Memory B cell (primary cell): ENCODE measurements at places on chromosomes 5 and 9.

GRCh38 chr5:32193591-32193990 lies 19.5 kb upstream of the GOLPH3 start:
- H3K4me3 ChIP-seq: peak overlapping the region; percentile 64
- peaks cover 3% of the 10 kb centered on the region for H3K27me3 ChIP-seq
- peaks cover 10% of the 10 kb centered on the region for H3K4me1 ChIP-seq
- H3K27ac ChIP-seq: peak overlapping the region; percentile 9
- DNase-seq: no peak
- H3K36me3 ChIP-seq: no peaks in the 10 kb centered on the region

DNA sequence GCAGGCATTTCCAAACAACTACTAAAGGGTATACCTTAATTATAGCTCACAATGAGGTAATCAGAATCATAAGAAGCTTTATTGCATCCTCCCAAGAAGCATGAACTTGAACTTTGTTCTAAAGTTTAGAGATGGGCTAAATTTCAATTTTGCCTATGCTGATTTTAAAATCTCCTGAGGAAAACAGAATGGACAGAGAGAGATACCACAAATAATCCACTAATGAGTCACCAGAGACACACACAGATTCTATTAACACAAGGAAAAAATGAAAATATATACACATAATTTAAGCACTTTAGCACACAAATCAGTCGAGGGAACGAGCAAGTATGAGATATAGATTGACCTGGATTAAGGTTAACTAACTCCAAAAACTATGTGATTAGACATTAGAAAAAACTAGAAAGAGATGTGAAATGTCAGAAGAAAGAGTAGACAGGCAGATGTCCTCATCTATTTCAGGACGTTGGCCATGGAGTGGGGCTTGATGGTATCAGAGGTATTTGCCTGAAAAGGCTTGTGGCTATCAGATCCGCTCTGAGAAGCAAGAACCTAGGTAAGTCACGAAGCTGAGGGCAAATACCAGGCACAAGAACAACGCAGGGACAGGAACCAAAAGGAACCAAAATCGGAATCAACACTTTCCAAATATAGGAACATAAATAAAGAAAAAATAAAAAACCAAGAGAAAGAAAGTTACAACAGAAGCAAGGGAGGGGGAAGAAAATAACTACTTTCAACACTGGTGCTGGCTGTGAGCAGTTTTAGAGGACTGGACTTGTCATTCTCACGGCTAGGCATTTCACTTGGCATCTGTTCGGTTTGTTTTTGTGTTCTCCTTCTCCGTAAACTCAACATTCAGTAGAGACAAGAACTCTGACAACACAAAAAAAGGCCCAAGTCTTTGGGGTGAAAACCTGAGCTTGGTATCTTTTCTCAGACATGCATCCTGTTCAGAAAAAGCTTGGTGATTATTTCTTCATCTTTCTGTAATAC lies 294.6 kb upstream of the PUM3 start:
- H3K4me3 ChIP-seq: no peak overlapping the region
- no peaks in the 10 kb centered on the region for H3K27me3 ChIP-seq
- H3K36me3 ChIP-seq: no peaks in the 10 kb centered on the region

DNA sequence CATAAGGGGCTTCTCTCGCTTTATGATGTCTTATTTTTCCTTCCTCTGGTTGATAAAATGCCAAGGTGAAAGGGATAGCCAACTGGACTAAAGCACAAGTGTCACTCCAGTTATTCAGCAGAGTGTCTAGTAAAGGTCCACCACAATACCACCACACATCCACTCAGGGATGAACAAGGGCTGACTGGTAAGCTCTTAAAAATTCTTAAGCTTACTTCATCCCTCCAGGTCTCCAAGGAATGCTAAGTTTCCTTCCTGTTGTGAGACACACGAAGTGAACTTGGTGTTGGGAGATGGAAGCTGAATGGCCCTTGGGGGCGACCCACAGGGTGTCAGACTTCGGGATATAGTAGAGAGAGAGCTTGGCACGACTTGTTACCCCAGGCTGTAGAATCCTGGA lies 3.2 kb upstream of the HMGCS1 start:
- H3K4me1 ChIP-seq: peaks cover 16% of the 10 kb centered on the region
- no peak overlapping the region for H3K4me3 ChIP-seq
- no peak overlapping the region for H3K27ac ChIP-seq
- no peak for DNase-seq
- no peaks in the 10 kb centered on the region for H3K36me3 ChIP-seq

DNA sequence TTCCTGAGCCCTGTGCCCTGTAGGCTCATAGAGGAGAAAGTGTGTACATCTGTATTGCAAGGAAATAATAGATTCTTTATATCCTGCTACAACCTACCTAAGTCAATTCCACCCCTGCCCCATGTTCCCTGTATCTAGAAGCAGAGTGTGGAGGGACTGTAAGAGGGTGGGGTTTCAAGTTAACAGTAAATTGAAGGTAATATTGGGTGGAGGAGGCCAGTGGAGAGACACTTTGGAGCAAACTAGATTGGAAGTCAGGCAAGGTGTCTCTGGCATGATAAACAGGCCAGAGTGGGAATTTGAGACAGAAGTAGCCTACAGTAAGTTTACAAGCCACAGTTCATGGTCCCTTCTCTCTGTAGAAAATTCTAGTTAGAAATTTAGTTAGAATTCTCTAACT lies 2.3 kb upstream of the HEMGN start:
- no peak for DNase-seq
- H3K27ac ChIP-seq: no peak overlapping the region
- peaks cover 10% of the 10 kb centered on the region for H3K27me3 ChIP-seq
- H3K36me3 ChIP-seq: no peaks in the 10 kb centered on the region

DNA sequence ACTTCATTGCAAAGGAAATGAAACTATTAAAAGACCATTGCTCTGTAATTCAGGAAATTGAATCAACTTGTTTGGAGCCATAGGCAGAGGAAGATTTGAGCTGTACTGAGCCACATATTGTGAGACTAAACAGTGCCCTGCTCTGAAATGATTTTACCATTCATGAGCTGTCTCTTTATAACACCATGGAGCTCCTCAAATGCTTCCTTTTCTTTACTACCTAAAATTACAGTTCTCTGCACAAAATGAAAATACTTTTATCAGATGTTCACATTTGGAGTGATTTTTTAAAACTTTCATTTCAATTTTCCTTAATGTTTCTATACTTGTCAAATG lies 97.9 kb downstream of the NLN start:
- H3K27ac ChIP-seq: no peak overlapping the region
- no peak overlapping the region for H3K4me3 ChIP-seq
- no peak for DNase-seq

DNA sequence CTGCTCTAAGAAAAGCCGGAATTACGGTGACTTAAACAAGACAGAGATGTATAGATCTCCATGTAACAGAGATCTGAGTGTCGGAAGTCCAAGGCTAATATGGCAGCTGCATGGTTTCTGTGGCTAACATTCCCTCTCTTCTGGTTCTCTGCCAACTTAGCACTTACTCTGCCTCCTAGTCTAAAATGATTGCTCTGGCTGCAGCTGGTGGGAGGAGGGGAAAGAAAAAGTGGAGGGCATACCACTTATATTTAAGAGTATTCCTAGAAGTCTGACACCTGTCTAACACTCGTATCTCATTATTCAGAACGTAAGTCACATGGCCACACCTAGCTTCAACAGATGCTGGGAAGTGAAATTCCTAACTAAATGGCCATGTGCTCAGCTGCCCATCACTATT lies 551.5 kb upstream of the TLE4 start:
- H3K4me1 ChIP-seq: no peaks in the 10 kb centered on the region
- DNase-seq: no peak
- H3K27ac ChIP-seq: no peak overlapping the region
- no peaks in the 10 kb centered on the region for H3K36me3 ChIP-seq
- no peak overlapping the region for H3K4me3 ChIP-seq

DNA sequence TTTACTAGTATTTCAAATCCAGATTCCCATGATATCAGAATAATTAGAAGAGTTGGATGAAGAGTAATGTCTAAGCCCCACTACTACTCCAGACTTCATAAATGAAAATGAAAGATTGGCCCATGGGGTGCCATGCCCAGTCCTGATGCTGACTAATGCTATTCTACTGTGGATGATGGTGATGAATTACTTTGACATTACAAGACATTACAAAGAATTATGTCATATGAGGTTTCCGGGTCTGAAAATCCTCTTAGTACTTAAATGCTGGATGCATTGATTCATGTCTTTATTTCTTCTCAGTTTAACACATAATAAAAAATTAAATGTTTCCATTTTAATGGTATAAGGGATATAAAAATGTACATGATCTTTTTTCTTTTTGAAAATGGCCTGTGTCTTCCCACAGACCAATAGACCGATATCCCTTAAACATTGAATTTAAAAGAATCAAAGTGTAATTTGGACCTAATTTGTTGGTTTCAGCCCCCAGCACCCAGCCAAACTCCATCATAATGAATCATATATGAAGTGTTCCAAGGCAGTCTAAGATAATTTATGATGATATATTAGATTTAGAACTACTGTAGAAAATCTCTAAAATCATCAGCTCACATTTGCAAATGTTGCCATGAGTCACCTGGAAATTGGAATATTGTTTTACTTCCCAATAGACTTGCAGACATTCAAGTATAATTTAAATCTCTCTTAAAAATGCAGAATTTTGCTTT lies 223.6 kb upstream of the SGCD start:
- no peaks in the 10 kb centered on the region for H3K36me3 ChIP-seq
- H3K27me3 ChIP-seq: no peaks in the 10 kb centered on the region
- no peaks in the 10 kb centered on the region for H3K4me1 ChIP-seq
- H3K4me3 ChIP-seq: no peak overlapping the region

DNA sequence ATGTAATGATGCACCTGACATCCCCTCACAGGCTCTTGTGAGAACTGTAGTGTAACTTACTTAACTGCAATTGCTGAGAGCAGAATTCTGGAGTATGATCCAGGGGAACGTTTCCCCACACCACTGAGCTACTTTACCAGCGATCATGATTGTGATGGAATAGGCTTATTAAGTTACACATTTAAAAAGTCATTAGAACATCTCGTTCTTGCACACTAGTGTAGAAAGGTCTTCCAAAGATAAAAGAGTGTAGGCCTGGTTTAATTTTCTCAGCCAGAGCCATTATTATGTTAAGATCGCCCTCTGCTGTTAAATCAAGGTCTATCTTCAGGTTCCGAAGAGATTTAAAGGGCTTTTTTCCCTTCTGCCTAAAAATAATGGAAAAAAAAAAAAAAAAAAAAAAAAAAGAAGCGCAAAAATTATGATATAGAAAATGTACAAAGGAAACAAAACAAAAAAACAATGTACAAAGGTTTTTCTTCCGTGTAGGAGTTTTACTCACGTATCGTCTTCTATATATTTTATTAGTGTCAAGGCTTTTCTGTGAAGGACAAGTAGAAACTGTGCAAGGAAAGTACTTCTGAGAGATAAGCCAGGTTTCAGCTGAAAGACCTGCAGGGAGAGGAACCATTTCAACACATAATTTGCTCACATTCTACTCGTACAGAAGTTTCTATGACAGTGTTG lies 18.6 kb upstream of the MOB3B start:
- no peak for DNase-seq
- H3K4me1 ChIP-seq: no peaks in the 10 kb centered on the region

GRCh38 chr9:111691672-111692329 lies 30.4 kb downstream of the GNG10 start:
- H3K4me3 ChIP-seq: no peak overlapping the region
- peaks cover 1% of the 10 kb centered on the region for H3K36me3 ChIP-seq
- DNase-seq: no peak

DNA sequence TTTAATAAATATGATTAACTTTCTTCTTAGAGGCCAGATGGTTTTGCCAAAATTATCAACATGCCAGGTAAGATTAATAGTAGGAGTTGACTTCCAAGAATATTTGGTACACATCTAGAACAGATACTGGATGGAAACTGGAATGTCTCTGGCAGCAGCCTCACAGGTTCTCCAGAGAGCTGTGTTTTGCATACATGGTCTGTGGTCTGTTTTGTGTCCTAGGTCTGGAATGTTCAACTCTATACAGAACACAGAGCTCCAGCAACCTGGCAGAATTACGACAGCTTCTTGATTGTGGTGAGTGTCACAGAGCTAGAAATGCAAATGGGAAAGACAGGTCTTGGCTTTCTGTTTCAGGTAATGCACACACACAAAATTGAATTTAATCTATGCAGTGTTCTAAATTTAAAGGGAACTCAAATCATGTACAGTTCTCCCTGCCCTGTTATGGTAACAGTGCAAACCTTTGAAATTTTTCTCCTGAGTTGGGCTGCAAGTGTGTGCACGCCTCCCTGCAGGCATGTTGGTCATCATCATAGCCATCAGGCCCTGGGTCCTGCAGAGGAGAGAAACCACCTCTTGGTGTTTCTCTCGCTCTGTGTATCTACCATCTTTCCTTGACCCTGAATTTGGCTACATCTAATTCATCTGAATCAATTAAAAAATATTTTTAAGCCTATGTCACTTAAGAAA lies 58.3 kb downstream of the PIK3R1 start:
- H3K36me3 ChIP-seq: peaks cover 23% of the 10 kb centered on the region
- H3K4me1 ChIP-seq: peaks cover 14% of the 10 kb centered on the region
- H3K4me3 ChIP-seq: no peak overlapping the region
- no peak for DNase-seq

DNA sequence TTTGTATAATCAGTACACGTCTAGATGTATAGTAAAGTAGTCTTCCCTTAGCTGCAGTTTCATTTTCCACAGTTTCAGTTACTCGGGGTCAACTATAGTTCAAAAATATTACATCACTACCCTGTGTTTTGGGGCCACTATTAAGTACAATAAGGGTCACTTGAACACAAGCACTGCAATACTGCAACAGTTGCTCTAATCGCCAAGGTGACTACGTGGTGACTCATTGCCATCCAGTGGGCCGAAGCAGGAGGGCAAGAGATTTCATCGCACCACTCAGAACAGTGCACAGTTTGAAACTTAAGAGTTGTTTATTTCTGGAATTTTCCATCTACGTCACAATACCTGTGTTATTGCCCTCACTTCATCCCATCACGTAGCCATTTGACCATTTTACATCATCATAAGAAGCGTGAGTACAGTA lies at the start of gene ARL14EPL:
TSS of gene ARL14EPL (plus strand) at position 379 of the 424 bp plus-strand sequence. CDS start 18,994 bp downstream, outside the sequence.
- peak within 1 kb of the TSS; percentile 47 for H3K4me3 ChIP-seq
- peaks cover 2% of the 10 kb centered on the region for H3K27me3 ChIP-seq
- DNase-seq: no peak
- peak within 1 kb of the TSS; percentile 80 for H3K27ac ChIP-seq
- H3K4me1 ChIP-seq: peaks cover 29% of the 10 kb centered on the region

DNA sequence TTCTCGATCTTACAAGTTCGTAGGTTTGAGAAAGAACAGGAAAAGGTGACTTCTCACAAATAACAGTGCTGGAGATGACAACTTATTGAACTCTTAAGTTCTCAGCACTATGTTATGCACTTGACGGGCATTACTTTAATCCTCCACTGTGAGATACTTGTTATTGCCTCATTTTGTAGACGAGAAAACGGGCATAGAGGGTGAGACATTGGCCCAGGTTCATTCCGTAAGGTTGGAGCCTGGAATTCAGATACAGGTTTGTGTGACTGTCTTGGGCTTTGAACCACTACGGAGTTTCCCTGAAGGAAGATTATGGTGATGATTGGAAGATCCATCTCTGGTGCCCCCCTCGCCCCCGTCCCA lies 657 bp downstream of the MAT2B start:
- H3K27ac ChIP-seq: peak overlapping the region; percentile 100
- peak overlapping the region; percentile 89 for H3K4me3 ChIP-seq
- H3K36me3 ChIP-seq: no peaks in the 10 kb centered on the region
- DNase-seq: no peak
- H3K4me1 ChIP-seq: peaks cover 37% of the 10 kb centered on the region

- H3K4me1 ChIP-seq: no peaks in the 10 kb centered on the region
- peaks cover 3% of the 10 kb centered on the region for H3K27me3 ChIP-seq
- H3K4me3 ChIP-seq: no peak overlapping the region
- DNase-seq: no peak
Observed at GRCh38 chr5:79876456-79876855, 114.6 kb downstream of the MTX3 start.
